Mesendoderm (in vitro differentiated cells): ENCODE measurements at places on chromosomes 7 and 10.

- no peak for DNase-seq
These were observed 8.0 kb upstream of the KCNIP2 start for GRCh38 chr10:101851411-101852116.

- DNase-seq, result no peak
These were observed 5.1 kb upstream of the CCZ1B start for GRCh38 chr7:6831018-6831725.

DNA sequence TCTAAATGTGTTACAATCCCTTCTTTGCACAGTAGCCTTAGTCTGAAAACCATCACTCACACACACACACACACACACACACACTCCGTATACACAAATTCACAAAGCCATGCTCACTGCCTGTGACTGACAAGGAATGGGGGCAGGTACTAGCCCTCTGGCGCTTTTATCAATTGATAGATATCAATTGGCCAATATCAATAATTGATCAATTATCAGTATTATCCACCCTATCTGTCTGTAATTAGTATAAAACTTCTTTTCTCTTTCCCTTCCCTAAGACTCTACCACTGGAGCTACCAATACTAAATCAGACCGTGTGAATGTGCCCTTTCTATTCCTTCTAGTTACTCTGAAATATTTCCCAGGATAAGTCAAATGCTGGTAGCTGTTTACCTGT, 2.1 kb downstream of the DENND11 start:
- DNase-seq, result no peak

GRCh38 chr7:6419310-6419773, 28.4 kb downstream of the DAGLB start:
- DNase-seq, result no peak

- DNase-seq, result no peak
These were observed 56.5 kb downstream of the SHTN1 start for GRCh38 chr10:116948530-116948870.
